KBM-7 (cell line): ENCODE measurements at places on chromosomes 7 and 10.

DNA sequence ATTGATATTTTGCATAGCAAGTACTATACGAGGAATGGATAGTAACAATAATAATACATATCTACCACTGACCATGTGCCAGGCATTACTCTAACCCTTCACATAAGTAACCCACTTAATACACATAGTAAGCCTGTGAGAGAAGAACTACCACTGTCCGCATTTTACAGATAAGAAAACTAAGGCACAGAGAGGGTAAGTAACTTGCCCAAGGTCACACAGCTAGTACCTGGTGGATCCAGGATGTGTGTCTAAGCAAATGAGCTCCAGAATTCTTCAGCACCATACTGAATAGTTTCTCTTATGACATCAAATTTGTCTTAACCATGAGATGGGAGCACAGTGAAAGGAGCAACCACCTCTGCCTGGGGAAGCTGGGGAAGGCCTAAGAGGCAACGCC, 10.2 kb downstream of the CRTAC1 start:
- no peak for DNase-seq

- DNase-seq: no peak
These were observed 295.5 kb downstream of the AHR start for GRCh38 chr7:17593819-17594419.

GRCh38 chr7:9822458-9823290, 1151.0 kb upstream of the PHF14 start:
- no peak for DNase-seq

DNA sequence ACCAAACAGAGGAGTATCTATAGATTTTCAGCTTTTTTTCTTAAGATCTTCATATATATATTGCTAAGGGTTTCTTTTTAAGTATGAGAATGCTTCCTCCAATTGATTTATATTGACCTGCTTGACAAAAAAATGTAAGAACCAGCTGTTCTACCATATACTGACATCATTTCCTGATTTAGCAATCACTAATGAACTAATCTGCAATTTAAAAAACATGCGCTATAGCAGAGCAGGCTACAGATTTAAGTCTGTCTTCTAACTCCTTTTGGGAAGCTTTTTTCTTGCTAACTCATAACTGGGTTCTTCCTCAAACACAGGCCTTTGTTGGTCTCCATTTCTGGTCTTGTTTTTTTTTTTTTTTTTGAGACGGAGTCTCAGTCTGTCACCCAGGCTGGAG, 33.2 kb downstream of the ABCC2 start:
- no peak for DNase-seq

GRCh38 chr10:60834401-60834800, 56.1 kb downstream of the CDK1 start:
- no peak for DNase-seq

- DNase-seq: no peak
These were observed 621 bp upstream of the MORN4 start for GRCh38 chr10:97633921-97634320.
